MG63 (cell line): ENCODE measurements at places on chromosomes 2 and 18. TPM values are rescaled to one million over a fixed set of nuclear protein-coding genes. Genes with fewer than 3 reads are reported as not detected.

DNA sequence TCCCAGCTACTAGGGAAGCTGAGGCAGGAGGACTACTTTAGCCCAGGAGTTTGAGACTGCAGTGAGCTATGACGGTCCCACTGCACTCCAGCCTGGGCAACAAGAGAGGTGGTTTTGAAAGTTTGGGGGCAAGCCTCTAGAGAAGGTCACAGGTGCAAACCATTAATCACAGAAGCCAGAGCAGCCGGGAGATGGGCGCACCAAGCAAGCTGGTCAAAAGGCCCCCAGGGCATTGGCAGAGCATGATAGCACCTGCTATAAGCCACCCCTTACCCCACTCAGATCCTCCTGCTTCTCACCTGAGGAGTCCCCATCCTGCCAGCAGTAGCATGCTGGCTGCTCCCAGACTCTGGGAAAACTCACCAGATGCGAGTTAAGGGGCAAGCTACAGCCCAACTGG is 116.1 kb upstream of the RAB12 start:
- DNase-seq = no peak

- no peak for DNase-seq
These were observed 942.2 kb downstream of the CNTNAP5 start for GRCh38 chr2:124967325-124967724.

- DNase-seq = no peak
These were observed 423.6 kb downstream of the ZNF521 start for GRCh38 chr18:24928301-24928878.

Gene HAUS1
- total RNA-seq = 48.6 and 49.6 TPM in 2 replicates
